ENCODE measurements at places on chromosomes 6 and 20. TPM values are rescaled to one million over a fixed set of nuclear protein-coding genes. Genes with fewer than 3 reads are reported as not detected.

Gene PNPLA1
- total RNA-seq: not detected

Gene KIF6
- 0.10 TPM for total RNA-seq

Gene SRSF3
- 393 TPM for total RNA-seq

Gene PTCHD4
- total RNA-seq: not detected

Gene GRM1
- not detected for total RNA-seq

Gene PDE10A
- not detected for total RNA-seq

Gene MCM9
- total RNA-seq: 16.2 TPM

Gene COL9A1
- not detected for total RNA-seq

Gene CCN2
- not detected for total RNA-seq

Gene HRH3
- not detected for total RNA-seq

Gene PSORS1C1
- not detected for total RNA-seq

Gene SAMD3
- total RNA-seq: 57.6 TPM
